Activated T-helper 1 cell treated with anti-CD3 and anti-CD28 coated beads, Interleukin-12 subunit alpha, Interleukin-12 subunit beta, Interleukin-2, Interleukin-4 antibody, amounts not matched to agents 30 ng/mL and 10 ng/mL and 1 ng/mL, durations not matched to agents 14 hours and 24 hours and 36 hours (primary cell): ENCODE measurements at places on chromosomes 1 and 21. TPM values are rescaled to one million over a fixed set of nuclear protein-coding genes. Genes with fewer than 3 reads are reported as not detected.

S100A10 gene
- 105 and 106 TPM in 2 replicates for total RNA-seq

GBP7 gene
- total RNA-seq, result not detected in 2 replicates

ARMH1 gene
- 95.3 and 99.8 TPM in 2 replicates for total RNA-seq

DNASE2B gene
- total RNA-seq, result not detected in 2 replicates

RAB7B gene
- not detected in 2 replicates for total RNA-seq

DNA sequence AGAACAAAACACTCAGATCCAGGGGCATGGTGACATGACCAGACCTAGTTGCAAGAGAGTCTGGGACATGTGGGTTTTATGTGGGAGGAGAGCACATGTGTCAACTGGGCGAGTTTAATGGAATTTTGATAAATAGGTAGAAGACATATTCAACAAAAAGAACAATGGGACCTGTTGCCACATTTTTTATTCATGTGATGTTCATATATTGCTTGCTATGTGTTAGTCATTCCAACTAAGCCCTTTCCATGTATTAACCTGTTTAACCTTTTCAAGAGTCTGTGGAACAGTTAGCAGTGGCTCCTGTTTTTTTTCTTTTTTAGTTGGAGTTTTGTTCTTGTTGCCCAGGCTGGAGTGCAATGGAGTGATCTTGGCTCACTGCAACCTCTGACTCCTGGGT is 30.1 kb upstream of the CSF3R start:
- H3K27ac ChIP-seq, result no peak overlapping the region
- no peaks in the 10 kb centered on the region for H3K4me1 ChIP-seq
- peaks cover 1% of the 10 kb centered on the region for H3K27me3 ChIP-seq
- H3K36me3 ChIP-seq, result no peaks in the 10 kb centered on the region
- H3K4me3 ChIP-seq, result no peak overlapping the region
- no peak for DNase-seq

DNA sequence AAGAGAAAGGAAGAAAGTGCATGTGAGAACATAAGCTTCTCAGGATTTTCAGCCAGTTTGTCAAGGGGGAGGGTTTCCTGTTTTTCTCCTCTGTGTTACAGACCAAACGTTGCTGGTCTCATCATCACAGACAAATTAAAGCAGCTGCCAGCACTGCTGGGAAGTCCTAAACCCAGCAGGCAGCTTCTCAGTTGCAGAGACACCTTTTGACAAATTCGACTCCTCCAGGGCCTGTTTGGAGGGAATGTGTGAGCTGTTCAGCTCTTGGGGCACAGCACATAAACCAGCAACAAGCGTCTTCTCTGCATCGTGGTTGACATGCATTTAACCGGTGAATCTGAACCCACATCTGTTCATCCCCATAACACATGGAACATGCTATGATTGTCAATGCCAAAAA is 454.6 kb upstream of the RUNX1 start:
- peaks cover 36% of the 10 kb centered on the region for H3K4me1 ChIP-seq
- H3K4me3 ChIP-seq, result peak overlapping the region; percentile 37
- H3K36me3 ChIP-seq, result peaks cover 2% of the 10 kb centered on the region
- H3K27ac ChIP-seq, result peak overlapping the region; percentile 83

DNA sequence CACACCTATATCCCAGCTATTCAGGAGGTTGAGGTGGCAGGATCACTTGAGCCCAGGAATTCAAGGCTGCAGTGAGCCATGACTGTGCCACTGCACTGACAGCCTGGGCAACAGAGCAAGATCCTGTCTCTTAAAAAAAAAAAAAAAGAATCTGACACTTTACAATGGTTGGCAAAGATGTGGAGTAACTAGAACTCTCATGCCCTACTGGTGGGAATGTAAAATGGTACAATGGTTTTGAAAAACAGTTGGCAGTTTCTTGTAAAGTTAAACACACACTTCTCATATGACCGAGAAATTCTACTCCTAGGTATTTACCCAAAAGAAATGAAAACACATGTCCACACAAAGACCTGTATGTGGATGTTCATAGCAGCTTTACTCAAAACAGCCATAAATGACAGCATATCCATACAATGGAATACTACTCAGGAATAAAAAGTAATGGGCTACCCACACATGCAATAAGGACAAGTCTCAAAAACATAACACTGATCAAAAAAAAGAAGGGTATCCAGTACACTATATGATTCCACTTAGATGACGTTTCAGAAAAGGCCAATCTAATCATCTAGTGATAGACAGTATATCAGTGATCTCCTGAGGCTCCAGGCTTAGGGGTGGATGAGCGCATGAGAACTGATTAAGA is 58.1 kb downstream of the HLCS start:
- peaks cover 6% of the 10 kb centered on the region for H3K4me1 ChIP-seq
- H3K4me3 ChIP-seq, result no peak overlapping the region
- no peak overlapping the region for H3K27ac ChIP-seq
- H3K27me3 ChIP-seq, result no peaks in the 10 kb centered on the region
- DNase-seq, result no peak

DNA sequence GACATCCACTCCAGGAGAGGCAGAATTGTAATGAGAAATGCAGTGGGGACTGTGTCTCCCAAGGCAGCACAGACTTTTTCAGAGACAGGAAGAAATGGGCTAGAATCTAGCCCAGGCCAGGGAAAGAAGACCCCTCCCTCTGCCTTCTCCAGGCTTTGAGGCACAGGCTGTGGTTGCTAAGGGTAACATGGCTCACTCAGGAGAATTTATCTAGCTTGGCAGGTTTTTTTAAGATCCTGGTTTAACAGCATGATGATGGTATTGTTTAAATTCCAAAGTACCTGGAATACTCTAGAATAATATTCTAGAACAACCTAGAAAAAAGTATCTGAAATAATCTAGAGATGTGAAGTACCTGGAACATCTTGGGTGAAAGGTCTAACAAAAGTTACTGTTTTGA is 125.6 kb downstream of the URB2 start:
- H3K27me3 ChIP-seq, result peaks cover 2% of the 10 kb centered on the region
- H3K4me3 ChIP-seq, result no peak overlapping the region
- H3K4me1 ChIP-seq, result peaks cover 17% of the 10 kb centered on the region
- H3K36me3 ChIP-seq, result peaks cover 4% of the 10 kb centered on the region
- no peak overlapping the region for H3K27ac ChIP-seq

DNA sequence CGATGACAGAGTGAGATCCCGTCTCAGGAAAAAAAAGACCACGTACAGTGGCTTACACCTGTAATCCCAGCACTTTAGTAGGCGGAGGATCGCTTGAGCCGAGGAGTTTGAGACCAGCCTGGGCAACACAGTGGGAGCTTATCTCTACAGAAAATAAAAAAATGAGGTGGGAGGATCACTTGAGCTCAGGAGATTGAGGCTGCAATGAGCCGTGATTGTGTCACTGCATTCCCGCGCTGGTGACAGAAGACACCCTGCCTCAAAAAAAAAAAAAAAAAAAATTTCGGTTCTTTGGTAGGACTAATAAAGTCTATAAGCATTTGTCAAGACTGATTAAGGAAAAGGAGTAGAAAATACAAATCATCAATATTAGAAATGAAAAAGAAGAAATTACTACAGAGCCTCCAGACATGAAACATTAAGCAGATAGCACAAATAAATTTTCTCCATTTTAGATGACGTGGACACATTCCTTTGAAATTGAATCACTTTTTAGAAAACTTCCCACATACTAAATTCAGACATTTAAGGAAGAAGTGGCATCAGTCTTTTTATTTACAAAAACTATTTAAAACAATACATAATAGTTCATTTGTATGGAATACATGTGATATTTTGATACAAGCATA is 30.4 kb downstream of the MORC3 start:
- peaks cover 6% of the 10 kb centered on the region for H3K4me1 ChIP-seq
- H3K27me3 ChIP-seq, result no peaks in the 10 kb centered on the region
- no peak overlapping the region for H3K4me3 ChIP-seq
- no peak overlapping the region for H3K27ac ChIP-seq

GRCh38 chr1:178686407-178686806 is 38.6 kb upstream of the RALGPS2 start:
- H3K36me3 ChIP-seq, result no peaks in the 10 kb centered on the region
- no peak overlapping the region for H3K4me3 ChIP-seq
- no peaks in the 10 kb centered on the region for H3K27me3 ChIP-seq
- no peaks in the 10 kb centered on the region for H3K4me1 ChIP-seq
- DNase-seq, result no peak

DNA sequence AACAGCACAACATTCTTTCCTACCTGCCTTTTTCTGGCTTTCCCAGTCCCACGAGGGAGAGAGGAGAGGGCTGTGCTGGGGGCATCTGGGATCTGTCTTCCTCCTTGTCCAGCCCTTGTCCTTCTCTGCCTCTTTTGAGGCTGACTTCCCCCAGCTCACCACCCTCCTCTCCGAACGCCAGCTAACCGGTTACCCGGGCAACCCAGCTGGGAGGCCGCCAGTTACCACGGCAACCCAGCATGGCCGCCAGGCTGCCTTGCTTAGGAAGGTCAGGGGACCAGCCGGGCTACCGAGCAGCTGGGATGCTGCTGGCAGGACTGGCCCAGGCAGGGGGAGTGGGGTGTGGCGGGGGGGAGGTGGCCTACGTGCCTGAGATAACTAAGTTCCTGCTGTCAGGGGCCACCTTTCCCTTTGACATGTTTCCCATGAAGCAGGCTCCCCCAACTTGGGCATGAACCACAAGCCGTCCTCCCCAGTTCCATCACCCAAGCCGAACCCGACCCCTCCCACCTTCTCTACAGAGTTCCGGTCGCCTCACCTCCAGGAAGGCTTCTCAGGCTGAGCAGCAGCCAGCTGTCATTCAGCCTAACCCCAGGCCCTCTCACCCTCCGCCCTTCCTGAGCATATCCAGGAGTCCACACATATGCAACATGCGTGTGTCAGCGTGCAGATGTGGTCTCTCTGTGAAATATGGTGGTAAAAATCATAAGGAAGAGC is 8.7 kb downstream of the PLEKHA6 start:
- DNase-seq, result no peak
- peaks cover 8% of the 10 kb centered on the region for H3K27me3 ChIP-seq
- H3K36me3 ChIP-seq, result no peaks in the 10 kb centered on the region
- H3K4me3 ChIP-seq, result no peak overlapping the region

GRCh38 chr1:56469640-56470371 is 109.6 kb downstream of the PLPP3 start:
- no peak overlapping the region for H3K4me3 ChIP-seq
- H3K4me1 ChIP-seq, result no peaks in the 10 kb centered on the region
- H3K27me3 ChIP-seq, result peaks cover 4% of the 10 kb centered on the region

DNA sequence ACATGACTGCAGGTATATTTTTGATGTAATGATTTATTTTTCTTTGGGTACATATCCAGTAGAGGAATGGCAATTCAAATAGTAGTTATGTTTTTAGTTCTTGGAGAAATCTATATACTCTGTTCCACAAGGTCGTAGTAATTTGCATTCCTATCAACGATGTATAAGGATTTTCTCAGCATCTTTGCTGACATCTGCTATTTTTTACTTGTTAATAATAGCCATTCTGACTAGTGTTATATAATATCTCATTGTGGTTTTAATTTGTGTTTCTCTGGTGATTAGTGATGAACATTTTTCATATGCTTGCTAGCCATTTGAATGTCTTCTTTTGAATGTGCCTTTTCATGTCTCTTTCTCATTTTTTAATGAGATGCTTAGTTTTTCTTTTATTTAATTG is 292.1 kb upstream of the RGS18 start:
- H3K4me1 ChIP-seq, result no peaks in the 10 kb centered on the region
- H3K27ac ChIP-seq, result no peak overlapping the region
- H3K36me3 ChIP-seq, result no peaks in the 10 kb centered on the region
- no peak overlapping the region for H3K4me3 ChIP-seq
- no peak for DNase-seq

DNA sequence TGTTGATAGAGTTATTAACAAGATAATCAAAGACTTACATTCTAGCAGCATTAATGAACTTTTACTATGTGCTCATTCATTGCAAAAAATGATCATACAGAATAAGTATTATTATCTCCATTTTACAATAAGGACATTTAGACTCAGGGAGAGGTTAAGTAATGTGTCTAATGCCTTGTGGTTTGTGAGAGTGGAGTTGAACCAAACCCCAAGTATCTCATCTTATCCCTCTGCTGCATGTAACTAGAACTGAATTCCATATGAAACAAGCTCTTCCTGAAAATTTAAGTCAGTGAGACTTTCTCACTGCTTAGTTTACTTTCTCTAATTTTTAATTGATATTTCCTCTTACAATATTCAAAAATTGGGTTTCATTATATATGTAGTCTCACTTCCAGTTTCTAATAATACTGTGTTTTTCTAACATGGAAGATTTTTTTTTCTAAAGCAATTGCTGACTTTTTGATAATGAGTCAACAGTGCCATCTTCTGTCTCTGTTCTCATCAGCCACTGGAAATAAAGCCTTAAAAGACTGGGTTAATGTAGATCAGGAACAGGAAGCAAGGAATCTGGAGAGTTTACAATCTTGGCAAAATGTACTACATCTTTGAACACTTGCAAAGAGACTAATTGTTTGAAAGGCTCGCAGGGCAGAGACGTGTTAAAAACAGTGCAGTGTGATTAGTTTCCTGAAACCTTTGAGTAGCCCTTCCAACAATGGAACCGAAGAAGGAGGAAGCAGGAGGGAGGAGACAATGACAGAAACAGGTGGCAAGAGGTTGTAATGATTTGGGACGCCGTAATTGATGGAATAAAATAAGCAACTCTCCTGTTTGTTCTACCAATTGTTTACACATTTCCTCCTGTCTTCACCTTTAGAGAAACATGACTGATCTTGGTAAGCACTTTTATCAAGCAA is 567.6 kb downstream of the MRPL39 start:
- H3K4me3 ChIP-seq, result no peak overlapping the region
- no peaks in the 10 kb centered on the region for H3K27me3 ChIP-seq
- H3K27ac ChIP-seq, result no peak overlapping the region
- DNase-seq, result no peak
- no peaks in the 10 kb centered on the region for H3K4me1 ChIP-seq

DNA sequence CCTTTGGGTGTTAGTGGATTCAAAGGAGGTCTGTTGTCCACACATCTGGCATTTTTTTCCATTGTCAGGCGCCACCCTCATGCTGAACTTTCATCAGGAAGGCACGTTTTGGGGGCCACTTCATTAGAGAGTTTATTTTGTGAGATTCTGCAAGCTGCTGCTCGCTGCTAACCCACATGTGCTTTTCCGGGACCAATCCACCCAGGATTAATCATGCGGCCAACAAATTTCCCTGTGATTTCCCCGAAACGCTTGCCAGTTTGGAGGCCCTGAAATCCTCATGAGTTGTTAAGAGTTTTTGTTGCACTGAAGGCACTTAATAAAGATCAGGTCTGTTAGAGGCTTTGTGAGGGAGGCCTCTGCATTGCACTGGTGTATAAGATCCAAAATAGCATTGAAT is 2.4 kb downstream of the PDPN start:
- no peak overlapping the region for H3K27ac ChIP-seq
- no peaks in the 10 kb centered on the region for H3K36me3 ChIP-seq
- no peaks in the 10 kb centered on the region for H3K4me1 ChIP-seq
- no peak for DNase-seq

- H3K4me1 ChIP-seq, result peaks cover 52% of the 10 kb centered on the region
- H3K27ac ChIP-seq, result peak overlapping the region; percentile 90
- no peak for DNase-seq
- peak overlapping the region; percentile 98 for H3K4me3 ChIP-seq
Measured at GRCh38 chr1:185157599-185158412, 839 bp downstream of the SWT1 start.

DNA sequence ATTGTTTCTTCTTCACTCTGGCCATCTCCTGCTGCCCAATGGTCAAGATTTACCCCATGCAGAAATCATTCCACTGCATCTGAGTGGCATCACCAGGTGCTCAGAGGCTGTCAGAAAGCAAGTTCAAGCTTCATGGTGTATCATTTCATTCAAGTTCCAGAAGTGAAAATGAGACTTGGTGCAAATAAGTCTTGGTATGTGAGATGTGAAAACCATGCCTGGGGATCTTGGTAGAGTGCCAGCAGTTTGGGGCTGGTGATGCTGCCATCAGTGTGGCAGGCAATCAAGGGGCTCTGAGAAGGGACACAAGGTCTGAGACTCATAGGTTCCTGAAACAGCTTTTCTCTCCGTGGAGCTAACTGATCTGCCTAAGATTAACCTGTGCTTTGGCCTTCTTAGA is 52.0 kb downstream of the CD2 start:
- H3K4me1 ChIP-seq, result peaks cover 93% of the 10 kb centered on the region
- H3K36me3 ChIP-seq, result peaks cover 13% of the 10 kb centered on the region
- peak; percentile 40 for DNase-seq
- H3K27me3 ChIP-seq, result no peaks in the 10 kb centered on the region
- H3K4me3 ChIP-seq, result peak overlapping the region; percentile 71
